ENCODE measurements at places on chromosomes 4 and X.

DNA sequence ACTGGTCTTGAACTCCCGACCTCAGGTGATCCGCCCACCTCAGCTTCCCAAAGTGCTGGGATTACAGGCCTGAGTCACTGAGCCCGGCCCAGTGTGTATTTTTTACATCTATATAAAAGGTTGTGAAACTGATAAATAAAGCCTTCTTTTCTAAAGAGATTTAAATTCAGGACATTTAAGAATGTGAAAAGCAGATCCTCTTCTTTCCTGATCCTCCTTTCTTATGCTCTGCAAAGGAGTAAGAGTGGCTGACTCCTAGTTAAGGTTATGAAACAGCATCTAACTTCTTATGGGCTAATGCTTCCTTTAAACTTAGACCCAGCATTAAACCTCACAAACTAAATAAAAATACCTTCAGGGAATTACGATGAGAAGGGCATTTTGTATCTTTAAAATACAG, 197.7 kb upstream of the MAB21L2 start:
- no peak for DNase-seq

DNA sequence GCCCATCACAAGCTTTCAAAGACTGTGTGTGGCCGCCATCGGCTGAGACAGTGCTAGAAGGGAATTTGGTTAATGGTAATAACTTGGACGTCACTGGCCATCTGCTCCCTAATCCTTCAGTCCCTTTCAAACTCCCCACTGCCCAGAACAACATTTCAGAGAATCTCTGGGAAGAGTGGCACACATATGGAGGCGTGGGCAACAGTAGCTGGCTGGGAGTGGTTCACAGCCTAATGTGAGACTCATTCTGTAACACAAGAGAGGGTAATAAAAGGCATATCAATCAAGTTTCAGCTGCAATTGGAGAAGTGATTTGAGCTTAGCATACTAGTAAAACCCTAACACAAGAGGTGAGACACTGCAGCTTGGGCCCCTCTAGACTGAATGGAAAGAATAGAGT, 15.4 kb downstream of the SMIM10 start:
- DNase-seq, result no peak

- DNase-seq, result no peak
Observed at GRCh38 chrX:150100261-150100660, 162.0 kb upstream of the EOLA2 start.

DNA sequence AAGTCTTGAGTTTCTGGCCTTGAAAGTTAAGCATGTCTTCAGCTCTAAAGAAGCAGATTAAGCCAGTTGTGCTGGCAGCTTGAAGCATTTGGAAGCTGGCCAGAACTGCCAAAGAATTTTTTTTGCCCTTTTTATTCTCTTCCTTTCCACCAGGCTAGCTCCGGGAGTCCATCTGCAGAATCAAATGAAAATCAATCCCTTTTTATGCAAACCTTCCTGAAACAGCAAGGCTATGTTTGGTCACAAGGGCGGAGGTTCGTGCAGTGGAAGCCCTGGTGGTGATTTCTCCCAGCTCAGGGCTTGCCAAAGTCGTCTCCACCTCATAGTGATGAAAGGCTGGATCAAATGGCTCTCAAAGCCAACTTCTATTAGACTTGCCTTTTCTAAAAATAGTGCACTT, 21.6 kb upstream of the C4orf54 start:
- DNase-seq, result no peak

DNA sequence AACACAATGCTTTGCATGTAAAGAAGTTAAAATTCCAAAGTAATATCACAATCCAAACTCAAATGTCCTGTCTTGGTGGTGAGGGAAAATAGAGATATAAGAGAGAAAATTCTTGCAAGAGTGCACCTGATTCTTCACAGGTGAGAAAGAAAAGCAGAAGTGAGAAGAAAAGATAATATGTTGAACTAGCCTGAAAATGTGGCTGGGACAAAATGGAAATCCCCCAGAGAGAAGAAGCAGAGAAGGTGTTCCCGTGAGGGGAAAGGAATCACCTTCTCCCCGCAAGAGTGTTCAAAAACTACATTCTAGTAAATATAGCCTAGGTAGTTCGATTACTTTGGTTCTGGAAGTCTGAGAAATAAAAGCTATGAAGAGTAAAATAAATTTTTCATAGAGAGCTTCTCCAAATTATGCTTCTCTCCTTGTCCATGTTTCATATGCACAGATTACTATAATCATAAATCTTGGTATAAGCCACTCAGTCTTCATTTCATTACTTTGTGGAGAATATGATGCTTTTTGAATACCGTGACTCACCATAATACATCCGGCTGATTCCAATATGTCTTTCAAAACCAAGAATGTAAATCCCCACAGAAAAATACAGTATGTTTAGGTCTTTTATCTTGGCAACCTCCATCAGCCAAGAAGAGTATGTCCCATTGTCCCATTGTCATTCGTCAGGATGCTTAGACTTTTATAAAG, 63.1 kb downstream of the COX18 start:
- no peak for DNase-seq

DNA sequence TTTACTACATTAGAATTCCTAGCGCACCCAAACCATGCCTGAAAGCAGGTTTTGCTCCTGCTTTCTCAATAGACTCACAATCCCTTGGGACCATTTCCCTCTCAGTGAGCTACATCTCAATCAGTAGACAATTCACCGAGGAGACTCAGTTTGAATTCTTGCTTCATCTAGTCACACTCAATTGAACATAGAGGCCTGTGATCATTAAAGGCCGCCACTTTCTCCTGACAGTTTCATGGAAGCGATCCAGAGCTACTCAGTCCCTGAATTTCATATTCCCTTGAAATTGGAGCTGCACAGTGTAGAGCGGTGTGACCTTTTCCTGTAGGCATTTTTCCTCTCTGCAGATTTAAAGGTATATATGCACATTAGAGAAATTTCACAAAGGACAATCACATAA, 193.9 kb upstream of the SPOCK3 start:
- no peak for DNase-seq

- no peak for DNase-seq
Observed at GRCh38 chr4:47562297-47562696, 77.2 kb downstream of the ATP10D start.

- DNase-seq, result no peak
Observed at GRCh38 chr4:185513489-185514181, 21.7 kb downstream of the PDLIM3 start.

DNA sequence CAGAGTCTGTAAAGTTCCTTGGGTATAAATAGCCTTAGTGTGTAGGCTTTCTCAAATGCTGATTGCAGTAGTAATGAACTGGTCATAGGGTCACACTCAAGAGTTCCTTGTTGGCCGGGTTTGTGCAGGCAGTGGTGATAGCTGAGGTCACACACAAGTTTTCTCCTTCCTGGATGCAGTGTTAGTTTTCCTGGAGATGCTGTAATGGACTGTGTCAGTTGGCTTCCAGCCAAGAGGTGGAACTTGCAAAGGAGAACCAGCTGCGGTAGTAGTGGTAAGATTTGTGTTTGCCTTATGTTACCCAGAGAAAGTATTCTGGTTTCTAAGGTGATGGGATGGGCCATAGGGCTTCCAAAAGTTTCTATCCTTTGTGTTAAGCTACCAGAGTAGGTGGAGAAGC, 409.8 kb upstream of the FRG1 start:
- no peak for DNase-seq

DNA sequence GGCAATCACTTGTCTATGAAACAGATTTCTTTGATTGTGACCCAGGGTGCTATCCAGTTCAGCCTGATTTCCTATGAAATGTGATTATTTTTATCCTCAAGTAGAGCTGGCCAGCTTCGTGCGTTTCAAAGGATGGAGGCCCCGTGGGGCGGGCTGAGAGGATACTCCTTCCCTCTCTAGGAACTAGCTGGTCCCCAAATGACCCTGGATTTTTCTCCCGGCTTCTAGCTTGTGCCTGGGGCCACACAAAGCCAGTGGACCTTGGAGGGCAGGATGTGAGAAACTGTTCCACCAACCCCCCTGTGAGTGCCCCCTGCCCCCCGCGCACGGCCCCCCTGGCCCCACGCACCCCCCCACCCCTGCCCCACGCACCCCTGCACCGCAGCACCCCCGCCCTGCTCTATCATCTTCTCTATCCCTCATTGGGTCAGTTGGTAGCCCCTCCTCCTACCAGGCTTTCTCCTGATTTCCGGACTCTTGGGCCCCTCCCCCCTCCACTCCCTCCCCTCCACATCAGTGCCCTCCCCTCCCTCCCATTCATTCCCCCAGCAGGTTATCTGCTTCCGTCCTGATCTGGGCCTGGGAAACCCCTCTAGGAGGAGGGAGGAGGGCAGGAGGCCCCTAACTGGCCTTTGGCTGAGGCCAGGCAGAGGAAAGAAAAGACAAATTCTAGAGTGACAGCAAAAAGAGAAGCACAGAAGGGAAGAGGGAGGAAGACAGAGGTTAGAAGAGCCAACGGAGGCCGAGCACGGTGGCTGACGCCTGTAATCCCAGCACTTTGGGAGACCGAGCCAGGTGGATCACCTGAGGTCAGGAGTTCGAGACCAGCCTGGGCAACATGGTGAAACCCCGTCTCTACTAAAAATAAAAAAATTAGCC, 3.3 kb downstream of the XPNPEP2 start:
- no peak for DNase-seq

GRCh38 chrX:109696146-109696740, 36.8 kb downstream of the ACSL4 start:
- no peak for DNase-seq

- no peak for DNase-seq
Observed at GRCh38 chrX:36867143-36867542, 141.0 kb upstream of the FAM47C start.

- no peak for DNase-seq
Observed at GRCh38 chr4:156247470-156247869, 293.8 kb upstream of the CTSO start.

Data from effector memory CD4-positive, alpha-beta T cell (primary cell).